Stimulated activated CD8-positive, alpha-beta memory T cell treated with anti-CD3 and anti-CD28 coated beads, Interleukin-15, amount 100 ng/mL, for 24 hours (primary cell): ENCODE measurements at places on chromosomes 12 and 14.

DNA sequence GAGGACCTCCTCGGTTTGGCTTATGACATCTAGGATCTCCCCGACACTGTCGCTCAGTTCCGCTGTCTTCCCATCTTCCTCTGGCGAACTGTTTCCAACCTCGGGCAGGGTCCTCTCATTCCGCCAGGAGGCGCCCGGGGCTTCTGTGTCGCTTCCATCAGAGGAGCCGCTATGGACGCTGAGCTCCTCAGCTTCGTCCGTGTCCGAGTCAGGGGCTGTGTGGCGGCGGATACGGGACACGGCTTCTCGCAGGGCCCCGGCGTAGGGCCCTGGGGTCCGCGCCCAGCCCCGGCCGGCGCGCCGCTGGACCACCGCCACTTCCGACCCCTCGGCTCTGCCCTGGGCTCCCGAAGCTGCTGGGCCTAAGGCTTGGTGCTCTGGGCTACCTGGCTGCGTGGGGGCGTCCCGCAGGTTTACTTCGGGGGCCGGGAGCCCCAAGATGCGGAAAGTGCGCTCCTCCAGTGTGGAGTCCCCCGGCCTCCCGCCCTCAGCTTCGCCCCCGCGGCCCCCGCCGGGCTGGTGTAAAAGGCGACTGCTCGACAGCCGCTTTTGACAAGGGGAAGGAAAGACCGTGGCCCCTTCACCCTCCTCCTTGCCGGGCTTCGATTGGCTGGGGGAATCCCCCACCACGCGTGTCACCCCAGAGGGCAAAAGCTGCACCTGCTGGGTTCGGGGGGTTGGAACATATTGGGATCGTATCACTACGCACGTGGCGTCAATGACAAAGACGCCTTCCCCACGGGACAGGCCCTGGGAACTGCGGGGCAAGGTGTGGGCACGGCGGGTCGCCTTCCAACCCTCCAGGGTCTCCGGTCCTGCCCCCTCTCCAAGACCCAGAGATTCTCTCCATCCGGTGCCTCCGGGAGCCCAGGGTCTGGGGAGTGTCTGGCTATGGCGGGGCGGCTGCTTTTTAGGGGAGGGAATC is 2.1 kb downstream of the DDN start:
- DNase-seq: no peak

DNA sequence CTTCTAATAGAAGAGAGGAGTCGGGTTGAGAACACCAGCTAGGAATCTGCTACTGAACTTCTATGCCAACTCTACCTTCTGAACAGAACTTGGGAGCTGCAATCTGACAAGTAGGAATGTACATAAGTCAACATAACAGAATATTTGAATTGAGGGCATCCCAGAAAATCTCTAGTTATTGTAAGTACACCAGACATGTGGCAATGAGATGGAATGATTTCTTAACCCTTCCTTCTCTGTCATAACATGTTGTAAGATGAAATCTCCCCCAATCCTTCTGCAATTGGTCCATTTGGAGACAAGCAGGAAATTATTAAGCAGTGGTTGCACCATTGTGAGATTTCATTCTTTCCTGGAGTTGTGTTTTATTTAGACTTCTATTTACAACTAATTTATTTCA is 68.7 kb upstream of the TMPO start:
- no peak for DNase-seq

- no peak for DNase-seq
Observed at GRCh38 chr12:26744697-26745440, 88.1 kb downstream of the ITPR2 start.

DNA sequence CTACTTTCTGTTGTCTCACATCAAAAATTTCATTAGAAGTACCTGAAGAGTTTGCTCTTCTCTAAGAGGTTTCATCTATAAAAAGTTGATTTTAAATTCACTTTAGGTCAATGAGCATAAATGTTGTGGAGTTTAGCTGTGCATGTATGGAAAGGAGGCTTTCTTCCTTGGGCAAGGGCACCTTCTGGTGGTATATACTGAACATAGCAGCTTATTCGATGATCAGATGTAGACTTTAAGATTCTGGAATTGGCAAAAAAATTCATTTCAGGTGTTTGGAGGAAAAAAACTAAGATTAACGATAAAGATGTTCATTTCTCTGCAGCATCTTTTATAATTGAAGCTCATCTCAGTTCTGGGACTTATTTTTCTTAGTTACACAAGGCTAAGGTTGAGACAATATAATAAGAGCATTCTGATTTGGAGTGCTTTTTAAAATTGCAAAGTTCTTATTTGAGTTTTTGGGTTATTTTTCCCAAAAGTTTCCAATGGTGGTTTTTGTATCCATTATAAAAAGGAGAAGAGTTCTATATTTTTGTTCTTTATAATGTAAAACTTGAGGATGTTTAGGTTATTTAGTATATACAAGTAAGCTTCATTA is 46.8 kb downstream of the TMEM117 start:
- DNase-seq: no peak

GRCh38 chr12:124299628-124300388 is 4.9 kb downstream of the RFLNA start:
- no peak for DNase-seq

GRCh38 chr12:77609016-77609415 is 221.7 kb upstream of the NAV3 start:
- no peak for DNase-seq

DNA sequence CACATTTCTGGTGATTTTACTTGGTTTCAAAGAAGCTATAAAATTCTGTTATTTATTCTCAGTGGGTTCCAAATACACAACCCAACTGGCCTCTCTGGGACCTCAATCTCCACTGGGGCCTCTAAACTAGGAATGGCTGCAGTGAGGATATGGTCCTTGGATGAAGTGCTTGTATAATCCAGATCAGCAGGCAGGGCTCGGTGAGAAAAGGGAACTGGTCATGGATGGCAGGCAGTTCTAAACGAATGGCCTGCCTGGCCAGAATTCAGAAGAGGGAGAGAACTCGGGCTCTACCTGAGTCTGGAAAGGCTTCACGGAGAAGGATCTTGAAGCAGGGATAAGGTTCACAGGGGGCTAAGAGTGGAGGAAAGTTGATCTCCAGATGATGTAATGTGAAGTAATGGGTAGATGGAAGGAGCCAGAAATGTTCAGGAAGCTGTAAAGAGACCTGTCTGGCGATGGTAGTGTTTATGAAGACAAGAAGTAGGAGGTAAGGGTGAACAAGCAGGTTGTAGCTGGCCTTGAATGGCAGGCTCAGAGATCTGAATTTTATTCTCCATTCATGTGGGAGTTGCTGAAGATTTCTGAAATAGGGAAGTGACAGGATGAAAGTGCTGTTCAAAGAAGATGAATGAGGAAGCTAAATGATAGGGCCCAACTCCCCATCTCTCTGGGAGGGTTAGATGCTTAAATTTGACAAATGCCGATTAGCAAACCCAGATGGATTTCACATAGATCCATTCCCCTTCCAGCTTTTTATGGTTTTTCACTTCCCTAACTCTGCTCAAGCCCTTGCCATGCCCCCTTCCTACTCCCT is 31.5 kb upstream of the ANO6 start:
- no peak for DNase-seq

DNA sequence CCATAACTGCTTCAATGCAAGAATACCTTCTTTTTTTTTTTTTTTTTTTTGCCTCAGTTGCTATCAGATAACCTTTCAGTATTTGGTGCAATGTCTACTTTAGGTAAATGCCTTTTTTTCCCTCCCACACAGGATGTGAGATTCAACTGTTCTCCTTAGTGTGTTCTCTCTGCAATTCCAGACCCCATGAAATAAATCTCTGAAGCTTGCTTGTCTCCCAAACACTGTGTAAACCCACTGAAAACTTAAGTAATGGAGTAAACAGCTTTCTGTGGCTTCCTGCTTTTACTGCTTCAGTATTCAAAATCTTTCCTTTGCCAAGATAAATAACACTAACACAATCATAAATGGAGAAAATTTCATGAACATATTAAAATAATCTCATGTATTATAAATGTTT is 55.8 kb upstream of the CLEC14A start:
- no peak for DNase-seq

GRCh38 chr12:93484315-93484981 is 17.1 kb downstream of the MRPL42 start:
- no peak for DNase-seq

- DNase-seq: no peak
Observed at GRCh38 chr12:27999970-28000369, 27.4 kb upstream of the PTHLH start.

DNA sequence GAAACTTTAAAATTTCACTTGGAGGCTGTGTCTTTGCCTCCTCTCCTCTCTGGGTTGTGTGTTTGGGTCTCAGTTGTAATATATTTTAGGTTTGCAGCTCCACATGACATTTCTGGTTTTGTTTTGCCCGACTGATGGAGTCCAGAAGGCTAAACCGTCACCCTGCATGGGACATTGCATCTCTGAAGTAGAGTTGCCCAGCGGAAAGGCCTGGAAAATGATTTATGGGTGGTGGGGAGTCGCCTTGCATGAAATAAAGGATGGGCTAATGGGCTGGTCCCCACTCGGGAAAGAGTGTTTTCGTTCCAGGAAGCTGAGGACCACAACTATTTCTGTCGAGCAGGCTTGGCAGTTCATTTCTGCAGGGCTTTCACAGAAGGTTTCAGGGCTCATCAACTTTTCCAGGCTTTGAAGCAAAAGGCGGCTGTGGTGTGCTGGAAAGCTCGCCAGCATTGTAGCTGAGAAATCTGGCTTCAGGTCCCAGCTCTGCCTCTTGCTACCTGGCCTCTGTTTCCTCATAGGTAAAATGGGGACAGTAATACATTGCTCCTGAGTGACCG is 74.8 kb upstream of the GSC start:
- no peak for DNase-seq

GRCh38 chr12:2855546-2855945 is 1.3 kb downstream of the TEX52 start:
- no peak for DNase-seq

GRCh38 chr12:65596514-65597091 is 227.7 kb upstream of the HMGA2 start:
- DNase-seq: no peak

DNA sequence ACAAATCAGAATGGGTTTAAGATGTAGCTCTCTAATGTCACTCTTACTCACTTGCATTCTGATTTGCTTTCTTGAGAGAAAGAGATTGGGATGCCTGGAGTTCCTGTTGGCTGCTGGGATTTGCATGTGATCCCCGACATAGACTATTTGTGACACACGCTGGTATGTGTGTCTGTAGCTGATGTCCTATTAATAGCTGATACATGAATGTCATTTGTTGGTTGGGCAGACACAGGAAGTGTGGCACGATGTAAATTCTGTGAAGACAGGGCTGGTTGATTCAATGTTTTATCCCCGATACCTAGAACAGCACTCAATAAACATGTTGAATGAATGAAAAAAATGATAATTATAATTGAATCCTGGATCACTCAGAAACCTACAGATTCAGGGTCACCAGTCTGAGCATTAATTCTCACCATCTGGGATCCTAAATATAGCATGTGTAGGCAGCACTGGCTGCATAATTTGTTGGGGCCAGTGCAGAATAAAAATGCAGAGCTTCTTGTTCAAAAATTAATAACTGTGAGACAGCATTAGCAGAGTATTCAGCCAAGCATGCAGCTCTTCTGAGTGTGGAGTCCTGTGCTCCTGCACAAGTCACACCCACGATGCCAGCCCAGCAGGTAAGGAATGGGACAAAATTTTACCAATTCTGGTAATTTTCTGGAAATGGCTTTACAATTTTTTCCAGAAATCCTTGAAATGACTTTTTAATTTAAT is 35.5 kb upstream of the SOCS2 start:
- no peak for DNase-seq

DNA sequence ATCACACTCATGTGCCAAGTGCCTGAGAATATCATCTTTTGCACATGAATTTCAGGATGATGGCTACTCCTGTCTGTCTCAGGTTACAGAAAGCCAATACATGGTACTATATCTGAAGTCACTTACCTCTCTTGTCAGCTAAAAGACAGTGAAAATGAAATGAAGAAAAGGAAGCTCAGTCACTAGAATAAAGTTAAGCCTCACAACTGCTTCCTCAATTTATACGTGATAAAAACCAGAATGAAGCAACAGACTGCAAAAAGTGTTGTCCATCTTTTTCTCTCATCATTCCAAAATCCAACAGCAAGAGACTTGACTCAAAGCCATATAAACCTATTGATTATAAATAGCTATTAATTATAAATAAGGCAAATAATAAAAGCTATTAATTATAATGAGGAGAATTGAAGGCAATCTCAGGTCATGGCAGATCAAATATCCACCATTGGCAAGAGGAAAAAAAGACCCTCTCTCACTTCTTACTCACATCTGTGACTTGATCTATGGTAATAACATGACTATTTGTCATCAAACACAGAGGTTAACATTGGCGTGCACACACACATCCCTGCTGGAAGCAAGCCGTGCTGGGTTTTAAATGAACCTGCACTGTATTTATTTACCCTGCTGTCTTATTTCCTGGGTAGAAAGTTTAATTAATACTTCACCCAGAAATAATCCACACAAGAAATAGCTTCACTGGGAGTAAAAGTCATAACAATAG is 10.0 kb downstream of the NIN start:
- no peak for DNase-seq

DNA sequence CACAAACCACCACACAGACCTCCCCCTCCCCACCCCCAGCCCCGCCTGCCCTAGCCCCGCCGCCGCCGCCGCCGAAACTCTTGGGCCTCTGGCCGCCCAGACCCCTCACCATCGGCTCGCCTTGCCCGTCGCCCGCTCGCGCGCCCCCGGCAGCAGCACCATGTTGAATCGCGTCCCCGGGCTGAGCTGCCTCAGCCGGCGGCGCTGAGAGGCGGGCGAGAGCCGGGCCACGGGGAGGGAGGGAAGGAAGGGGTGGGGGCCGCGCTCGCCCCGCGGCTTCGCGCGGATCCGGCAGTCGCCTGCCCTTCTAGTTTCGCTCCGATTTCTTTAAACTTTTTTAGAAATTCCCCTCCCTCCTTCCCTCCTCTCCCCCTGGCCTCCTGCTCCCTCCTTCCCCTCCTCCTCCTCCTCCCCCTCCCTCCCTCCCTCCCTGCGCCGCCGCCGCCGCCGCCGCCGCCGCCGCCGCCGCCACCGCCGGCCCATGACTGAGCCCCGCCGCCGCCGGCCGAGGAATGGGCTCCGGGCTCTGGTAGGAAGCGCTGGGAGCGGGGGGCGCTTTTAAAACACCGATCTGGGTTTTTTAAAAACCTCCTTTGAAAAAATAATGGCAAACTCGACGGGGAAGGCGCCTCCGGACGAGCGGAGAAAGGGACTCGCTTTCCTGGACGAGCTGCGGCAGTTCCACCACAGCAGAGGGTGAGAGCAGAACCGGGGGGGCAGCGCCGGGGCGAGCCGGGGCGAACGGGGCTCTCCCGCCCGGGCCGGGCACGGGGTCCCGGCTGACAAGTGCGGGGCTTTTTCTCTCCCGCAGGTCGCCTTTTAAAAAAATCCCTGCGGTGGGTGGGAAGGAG is at the start of gene ARID2:
Gene ARID2 (plus strand): TSS at position 474 of the 851 bp plus-strand sequence. CDS start 131 bp downstream, at position 605.
- DNase-seq: peak; percentile 38

- DNase-seq: no peak
Observed at GRCh38 chr14:54609576-54609975, 42.6 kb downstream of the SAMD4A start.

DNA sequence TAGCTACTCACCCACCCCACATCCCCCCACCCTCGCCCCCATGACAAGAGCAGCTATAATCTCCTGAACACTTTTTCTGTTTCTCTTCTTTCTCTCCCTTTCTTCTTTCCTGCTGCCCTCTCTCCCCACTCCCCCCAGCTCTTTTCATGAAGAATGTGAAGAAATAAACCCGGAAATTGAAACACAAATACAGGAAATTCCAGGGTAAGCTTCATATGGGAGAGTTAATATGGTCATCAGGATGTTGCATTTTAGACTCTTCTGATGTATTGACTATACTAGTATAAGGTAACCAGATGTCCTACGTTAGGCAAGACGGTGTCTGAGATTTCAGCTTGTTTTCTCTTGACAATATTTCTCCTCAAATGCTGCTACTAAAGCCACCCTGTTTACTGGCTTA is 41.6 kb upstream of the LRIG3 start:
- DNase-seq: no peak

- no peak for DNase-seq
Observed at GRCh38 chr12:72288911-72289310, 16.7 kb downstream of the TRHDE start.
